ENCODE measurements at places on chromosomes 1 and 21. TPM values are rescaled to one million over a fixed set of nuclear protein-coding genes. Genes with fewer than 3 reads are reported as not detected.

GRCh38 chr1:164363980-164364379 lies 195.0 kb upstream of the PBX1 start:
- DNase-seq: no peak

- DNase-seq: no peak
Measured at GRCh38 chr1:17763417-17763816, 8.3 kb downstream of the ACTL8 start.

GRCh38 chr1:62377043-62377562 lies 57.9 kb upstream of the KANK4 start:
- no peak for DNase-seq

DNA sequence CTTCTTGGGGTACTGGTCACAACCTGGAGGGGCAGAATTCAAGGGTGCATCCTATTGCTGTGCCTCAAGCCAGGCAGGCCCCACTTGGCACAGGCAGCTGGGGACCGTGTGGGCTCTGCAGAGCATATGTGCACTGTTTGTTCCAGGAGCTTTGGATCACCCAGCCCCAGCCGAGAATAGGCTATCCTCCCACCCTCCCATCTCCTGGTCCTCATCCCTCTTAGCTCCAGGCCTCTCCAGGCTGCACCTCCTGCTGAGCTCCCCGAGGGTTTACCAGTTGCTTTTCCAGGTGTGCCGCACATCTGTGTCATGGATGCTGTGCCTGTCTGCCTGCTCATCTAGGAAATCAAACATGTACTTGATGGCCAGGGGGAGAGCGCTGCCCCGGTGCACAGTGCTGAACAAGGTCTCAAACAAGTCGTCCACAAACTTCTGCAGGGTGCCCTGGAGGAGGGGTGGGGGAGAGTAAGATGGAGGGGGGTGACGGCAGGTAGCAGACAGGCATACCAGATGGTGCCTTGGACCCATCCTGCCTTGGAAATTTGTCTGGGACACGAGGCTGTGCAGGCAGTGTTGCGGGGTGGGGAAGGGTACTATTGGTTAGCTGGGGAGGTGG lies 120.5 kb upstream of the CD34 start:
- peak; percentile 58 for DNase-seq

- peak; percentile 64 for DNase-seq
Measured at GRCh38 chr1:230153641-230154296, 86.7 kb downstream of the GALNT2 start.

DNA sequence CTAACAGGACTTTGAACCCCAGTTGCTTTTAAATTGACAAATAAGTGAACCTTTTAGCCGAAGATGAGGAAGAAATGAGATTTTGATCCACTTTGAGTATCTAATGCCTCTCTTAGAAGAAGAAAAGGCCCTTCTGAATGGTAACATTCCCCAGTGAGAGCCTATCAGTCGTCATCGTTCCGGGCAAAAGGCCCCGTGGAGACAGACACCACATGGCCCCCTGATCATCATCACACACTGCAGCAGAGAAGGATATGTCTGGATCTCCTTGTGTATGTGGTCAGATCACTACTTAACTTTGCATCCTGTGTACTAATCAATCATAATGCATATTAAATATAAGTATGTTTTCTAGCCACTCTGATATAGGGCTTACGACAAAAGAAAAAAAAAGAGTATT lies 87.3 kb upstream of the SMYD2 start:
- DNase-seq: no peak

DNA sequence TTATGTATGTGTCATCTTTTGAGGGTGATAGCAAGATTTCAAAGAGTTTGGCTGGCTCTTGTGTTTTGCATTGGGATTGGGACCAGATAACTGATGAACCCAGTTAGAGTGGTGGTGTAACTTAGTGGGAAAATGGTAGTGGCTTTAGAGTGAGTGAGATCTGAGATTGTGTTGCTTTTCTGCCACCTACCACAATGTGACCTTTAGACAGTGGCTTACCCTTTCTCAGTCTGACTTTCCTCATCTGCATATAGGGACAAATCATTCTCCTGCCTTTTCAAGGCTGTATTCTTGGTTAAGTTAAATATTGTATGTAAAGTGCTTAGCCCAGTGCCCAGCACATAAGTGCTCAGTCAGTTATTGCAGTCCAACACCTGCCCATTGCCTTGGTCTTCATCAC lies 31.3 kb downstream of the CENPF start:
- no peak for DNase-seq

DNA sequence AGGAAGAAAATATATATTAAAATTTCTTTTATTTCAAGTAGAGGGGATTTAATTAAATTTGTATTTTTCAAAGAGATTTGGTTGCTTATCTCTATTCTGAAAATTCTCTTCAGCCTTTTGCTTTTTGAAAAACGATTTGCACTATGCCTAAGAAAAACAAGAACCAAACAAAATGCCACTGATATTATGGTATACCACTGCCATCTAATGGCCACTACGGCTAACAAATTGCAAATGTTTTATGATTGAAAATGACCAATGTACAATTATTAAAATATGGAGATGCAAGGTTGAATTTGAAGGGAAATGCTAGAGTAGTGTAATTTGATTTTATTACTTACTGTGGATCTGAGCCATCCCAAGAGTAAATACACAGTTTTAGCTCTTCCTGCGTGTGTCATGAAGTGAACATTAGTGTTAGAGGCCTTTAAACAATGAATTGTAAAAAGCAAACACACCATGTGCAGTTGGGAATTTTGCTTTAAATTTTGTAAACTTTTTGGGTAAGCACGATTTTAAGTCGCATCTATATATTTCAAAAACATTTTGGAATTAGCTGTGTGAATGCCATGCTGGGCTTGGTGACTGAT lies 137.4 kb upstream of the USP25 start:
- DNase-seq: no peak

GRCh38 chr1:221947731-221948130 lies 205.8 kb upstream of the DUSP10 start:
- DNase-seq: no peak

GRCh38 chr1:220809187-220809550 lies 22.5 kb downstream of the MTARC1 start:
- DNase-seq: no peak

DNA sequence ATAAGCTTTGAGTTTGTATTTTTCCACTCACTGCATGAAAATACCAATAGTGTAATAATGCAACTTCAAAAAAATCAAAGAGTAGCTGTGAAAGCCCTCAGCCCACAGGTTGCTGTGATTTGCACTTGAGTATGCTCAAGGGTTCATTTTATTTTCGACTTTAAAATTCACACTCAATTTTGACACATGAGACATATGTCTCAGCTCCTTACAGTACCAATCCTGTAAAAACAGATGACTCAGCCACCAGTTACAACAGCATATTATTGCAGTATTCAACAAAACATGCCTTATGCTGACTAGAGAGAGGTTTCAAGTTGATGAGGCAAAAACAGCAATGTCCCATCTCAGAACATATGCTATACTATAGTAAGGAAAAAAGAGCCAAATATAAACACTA lies 66.1 kb downstream of the CYYR1 start:
- DNase-seq: no peak

- DNase-seq: no peak
Measured at GRCh38 chr1:236980673-236981072, 23.6 kb downstream of the MT1HL1 start.

GRCh38 chr1:42450061-42450460 lies 5.8 kb downstream of the ZMYND12 start:
- no peak for DNase-seq

- DNase-seq: no peak
Measured at GRCh38 chr1:43994071-43994470, 2.7 kb downstream of the CCDC24 start.

Gene PRRX1
- 240 TPM for total RNA-seq

Gene TMEM52
- total RNA-seq: not detected

Gene NID1
- total RNA-seq: 189 TPM

Gene TNFRSF18
- total RNA-seq: 0.93 TPM

Gene SLC1A7
- 1.7 TPM for total RNA-seq

Gene SSR2
- total RNA-seq: 147 TPM

Gene PTGFRN
- total RNA-seq: 153 TPM

Gene OR6N1
- not detected for total RNA-seq

Gene NUDT4B
- 1.00 TPM for total RNA-seq

Data from posterior vena cava (tissue), 2 donors.